Prostate gland (tissue), 2 donors: ENCODE measurements at places on chromosomes 2 and 18. TPM values are rescaled to one million over a fixed set of nuclear protein-coding genes. Genes with fewer than 3 reads are reported as not detected.
A peak's percentile ranks its signal among the peaks of the same experiment; 100 is the strongest.

DNA sequence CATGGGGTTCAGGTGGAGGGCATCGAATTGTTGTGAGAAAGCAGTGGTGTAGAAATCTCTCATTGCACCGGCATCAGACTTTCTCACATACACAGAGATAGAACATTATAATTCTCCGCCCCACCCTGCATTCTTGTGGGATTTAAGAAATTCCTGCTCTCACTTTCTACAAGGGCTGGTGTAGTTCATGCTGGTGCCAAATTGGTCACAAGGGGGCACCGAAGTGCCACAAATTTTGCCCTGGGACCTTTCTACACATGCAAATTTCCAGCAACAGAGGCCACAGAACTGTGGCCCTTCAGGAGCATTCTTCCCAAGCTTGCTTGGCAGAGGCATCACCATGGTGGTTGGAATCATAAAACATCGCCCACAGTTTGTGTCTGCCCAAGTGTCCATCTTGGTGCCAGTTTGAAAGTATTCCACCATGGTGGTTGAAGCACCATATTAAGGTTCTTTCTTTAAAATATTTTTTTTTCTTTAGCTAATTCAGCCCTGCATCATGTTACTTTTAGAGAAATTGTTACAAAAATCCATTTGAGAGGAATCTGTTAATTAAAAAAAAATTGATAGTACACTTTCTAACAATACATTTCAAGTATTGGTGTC is 521.2 kb upstream of the FANCL start:
- no peaks in the 10 kb centered on the region for H3K4me1 ChIP-seq
- H3K27ac ChIP-seq, result no peak overlapping the region
- H3K36me3 ChIP-seq, result no peaks in the 10 kb centered on the region
- DNase-seq, result peak; percentile 28

- no peaks in the 10 kb centered on the region for H3K36me3 ChIP-seq
- peak overlapping the region; percentile 58 for H3K27ac ChIP-seq
Observed at GRCh38 chr2:234674781-234675201, 177.9 kb upstream of the ARL4C start.

GRCh38 chr2:126303113-126303512 is 352.8 kb upstream of the GYPC start:
- H3K27ac ChIP-seq, result no peak overlapping the region
- H3K27me3 ChIP-seq, result no peaks in the 10 kb centered on the region
- no peaks in the 10 kb centered on the region for H3K4me1 ChIP-seq
- no peaks in the 10 kb centered on the region for H3K36me3 ChIP-seq
- H3K4me3 ChIP-seq, result no peak overlapping the region

DNA sequence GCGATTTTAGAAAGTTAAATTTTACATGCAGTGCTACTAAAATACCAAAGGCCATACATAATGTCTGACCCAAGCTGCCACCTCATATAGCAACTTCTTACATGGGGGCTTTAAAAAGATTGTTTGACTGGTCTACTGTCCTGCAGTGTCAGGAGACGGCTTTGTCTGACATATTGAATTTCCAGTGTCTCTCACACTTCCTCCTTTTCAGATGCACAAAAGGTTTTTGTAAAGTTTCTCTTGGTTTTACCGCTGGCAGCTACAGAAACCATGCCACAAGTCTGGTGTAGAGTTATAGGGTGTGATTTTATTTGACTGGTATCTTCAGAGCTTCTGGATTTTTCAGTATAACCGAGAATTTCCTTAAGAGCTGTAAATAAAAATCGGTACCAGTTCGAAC is 1.1 kb upstream of the ASAP2 start:
- no peaks in the 10 kb centered on the region for H3K4me1 ChIP-seq
- H3K36me3 ChIP-seq, result no peaks in the 10 kb centered on the region
- DNase-seq, result no peak
- no peak overlapping the region for H3K27ac ChIP-seq
- no peaks in the 10 kb centered on the region for H3K27me3 ChIP-seq

DNA sequence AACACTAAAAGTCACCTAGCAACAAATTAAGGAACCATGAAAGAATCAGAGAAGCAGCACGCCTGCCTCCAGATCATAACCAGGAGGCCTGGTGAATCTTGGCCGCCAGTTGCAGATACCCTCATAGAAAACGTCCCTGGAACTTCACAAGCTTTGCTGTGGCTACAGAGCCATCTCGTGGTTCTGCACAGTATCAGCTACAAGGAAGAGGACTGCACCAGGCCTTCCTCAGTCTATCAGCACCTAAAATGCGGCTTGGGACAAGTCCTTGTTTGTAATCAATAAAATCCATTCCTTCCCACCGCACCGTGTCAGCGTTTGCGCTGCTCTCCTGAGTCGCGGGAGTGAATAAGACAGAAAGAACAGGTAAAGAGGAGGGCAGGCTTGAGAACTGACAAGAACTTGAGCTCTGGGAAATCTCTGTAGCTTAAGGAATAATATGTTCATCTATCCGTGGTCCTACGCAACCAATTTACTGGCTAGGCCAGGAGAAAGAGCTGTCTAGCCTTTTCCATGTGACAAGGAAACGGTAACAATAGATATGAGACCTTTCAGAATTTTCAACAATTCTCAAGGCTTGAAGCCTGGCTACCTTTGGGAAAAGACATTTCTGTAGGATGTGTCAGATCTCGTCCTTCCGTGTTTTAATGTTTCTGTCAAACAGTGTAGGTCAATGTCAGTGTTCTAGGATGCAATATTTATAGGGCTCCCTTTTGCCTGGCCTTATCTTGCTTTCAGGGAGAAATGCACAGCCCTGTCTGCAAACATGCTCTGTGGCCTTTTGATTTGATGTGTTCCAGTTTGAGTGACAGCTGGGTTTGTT is 128.5 kb upstream of the RAB12 start:
- H3K27ac ChIP-seq, result no peak overlapping the region
- H3K4me1 ChIP-seq, result no peaks in the 10 kb centered on the region
- no peak overlapping the region for H3K4me3 ChIP-seq
- peak; percentile 48 for DNase-seq
- no peaks in the 10 kb centered on the region for H3K27me3 ChIP-seq
- H3K36me3 ChIP-seq, result no peaks in the 10 kb centered on the region

- no peaks in the 10 kb centered on the region for H3K4me1 ChIP-seq
- H3K27me3 ChIP-seq, result no peaks in the 10 kb centered on the region
- H3K27ac ChIP-seq, result no peak overlapping the region
- H3K4me3 ChIP-seq, result no peak overlapping the region
- no peaks in the 10 kb centered on the region for H3K36me3 ChIP-seq
Observed at GRCh38 chr2:37788602-37789209, 117.3 kb upstream of the CDC42EP3 start.

DNA sequence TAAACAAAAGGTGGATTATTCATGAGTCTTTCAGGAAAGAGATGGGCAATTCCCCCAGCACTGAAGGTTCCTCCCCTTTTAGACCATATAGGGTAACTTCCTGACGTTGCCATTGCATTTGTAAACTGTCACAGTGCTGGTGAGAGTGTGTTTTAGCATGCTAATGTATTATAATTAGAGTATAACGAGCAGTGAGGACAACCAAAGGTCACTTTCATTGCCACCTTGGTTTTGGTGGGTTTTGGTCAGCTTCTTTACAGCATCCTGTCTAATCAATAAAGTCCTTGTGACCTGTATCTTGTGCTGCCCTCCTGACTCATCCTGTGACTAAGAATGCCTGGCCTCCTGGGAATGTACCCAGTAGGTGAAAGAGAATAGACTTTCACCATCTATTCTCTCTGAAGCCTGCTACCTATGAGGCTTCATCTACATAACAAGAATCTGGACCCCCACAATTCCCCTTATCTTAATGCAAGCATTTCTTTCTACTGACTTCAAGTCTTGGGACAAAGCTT is 148.7 kb downstream of the CABLES1 start:
- H3K27me3 ChIP-seq, result no peaks in the 10 kb centered on the region
- H3K4me1 ChIP-seq, result no peaks in the 10 kb centered on the region
- no peak for DNase-seq
- no peaks in the 10 kb centered on the region for H3K36me3 ChIP-seq

DNA sequence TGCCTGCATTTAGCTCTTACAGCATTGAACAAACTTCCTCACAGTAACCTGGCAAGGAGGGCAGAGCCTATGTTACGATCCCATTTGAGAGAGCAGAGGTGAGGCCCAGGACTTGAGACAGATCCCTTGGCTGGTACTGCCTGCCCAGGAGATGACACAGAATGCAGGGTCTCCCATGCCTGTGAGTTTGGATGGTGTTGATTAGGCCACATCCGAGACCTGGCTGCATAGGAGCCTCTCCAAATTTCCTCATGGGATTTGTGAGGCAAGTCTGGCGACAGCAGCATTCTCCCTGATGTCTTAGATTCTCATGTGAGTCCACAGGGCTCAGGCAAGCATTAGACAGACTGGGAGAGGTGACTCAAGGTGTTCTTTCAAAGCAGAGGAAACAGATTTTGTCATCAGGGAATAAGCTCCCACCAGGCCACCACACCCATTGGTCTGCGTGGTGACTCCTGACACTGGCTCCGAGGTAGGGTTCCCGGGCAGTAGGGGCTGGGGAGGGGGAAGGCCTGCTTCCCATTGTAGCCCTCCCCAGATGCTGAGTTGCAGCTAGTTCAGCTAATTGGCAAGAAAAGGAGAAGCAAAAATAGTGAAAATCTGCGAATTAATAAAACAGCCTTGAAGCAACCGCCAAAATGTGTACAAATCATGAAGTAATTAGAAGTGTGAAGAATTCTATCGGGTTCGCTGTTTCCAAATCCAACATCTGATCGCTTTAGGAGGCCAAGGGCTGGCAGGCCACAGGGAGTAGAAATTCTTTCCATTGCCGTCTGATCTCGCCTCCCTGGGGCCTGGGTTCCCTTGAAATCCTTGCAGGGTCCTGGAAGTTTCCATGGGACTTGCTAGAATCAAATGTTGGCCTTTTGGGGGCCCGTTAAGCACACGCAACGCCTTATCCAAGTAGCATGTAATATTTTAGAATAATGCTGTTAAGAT is 68.0 kb downstream of the MAPK4 start:
- no peaks in the 10 kb centered on the region for H3K27me3 ChIP-seq
- H3K4me3 ChIP-seq, result no peak overlapping the region
- peaks cover 8% of the 10 kb centered on the region for H3K4me1 ChIP-seq
- H3K27ac ChIP-seq, result no peak overlapping the region

- H3K27ac ChIP-seq, result peak overlapping the region; percentile 15
- peak overlapping the region; percentile 30 for H3K4me3 ChIP-seq
- H3K36me3 ChIP-seq, result no peaks in the 10 kb centered on the region
- DNase-seq, result no peak
Observed at GRCh38 chr2:63051042-63051794, 588 bp downstream of the OTX1 start.

GRCh38 chr18:58808349-58808748 is 56.3 kb upstream of the ZNF532 start:
- H3K27me3 ChIP-seq, result no peaks in the 10 kb centered on the region
- no peak overlapping the region for H3K4me3 ChIP-seq
- DNase-seq, result no peak

- no peak overlapping the region for H3K4me3 ChIP-seq
- no peaks in the 10 kb centered on the region for H3K36me3 ChIP-seq
- no peaks in the 10 kb centered on the region for H3K4me1 ChIP-seq
- H3K27me3 ChIP-seq, result no peaks in the 10 kb centered on the region
Observed at GRCh38 chr2:134576478-134576877, 142.3 kb downstream of the TMEM163 start.

- no peaks in the 10 kb centered on the region for H3K36me3 ChIP-seq
- H3K4me1 ChIP-seq, result peaks cover 3% of the 10 kb centered on the region
- no peak for DNase-seq
- H3K27ac ChIP-seq, result peak overlapping the region; percentile 88
- no peaks in the 10 kb centered on the region for H3K27me3 ChIP-seq
Observed at GRCh38 chr18:47150824-47151366, 595 bp upstream of the HDHD2 start.

The MLPH gene
- 371 TPM for total RNA-seq

The EFEMP1 gene
- total RNA-seq, result 109 TPM

The TGFA gene
- 3.7 TPM for total RNA-seq

The IFIH1 gene
- 13.1 TPM for total RNA-seq

The MERTK gene
- 22.2 TPM for total RNA-seq

The ATP8B1 gene
- total RNA-seq, result 33.5 TPM

The GMCL1 gene
- 23.6 TPM for total RNA-seq

The TRIM43 gene
- total RNA-seq, result 2.4 TPM

The OTOS gene
- not detected for total RNA-seq

The CHST9 gene
- total RNA-seq, result 19.3 TPM
